ENCODE measurements at places on chromosomes 2 and 18.

DNA sequence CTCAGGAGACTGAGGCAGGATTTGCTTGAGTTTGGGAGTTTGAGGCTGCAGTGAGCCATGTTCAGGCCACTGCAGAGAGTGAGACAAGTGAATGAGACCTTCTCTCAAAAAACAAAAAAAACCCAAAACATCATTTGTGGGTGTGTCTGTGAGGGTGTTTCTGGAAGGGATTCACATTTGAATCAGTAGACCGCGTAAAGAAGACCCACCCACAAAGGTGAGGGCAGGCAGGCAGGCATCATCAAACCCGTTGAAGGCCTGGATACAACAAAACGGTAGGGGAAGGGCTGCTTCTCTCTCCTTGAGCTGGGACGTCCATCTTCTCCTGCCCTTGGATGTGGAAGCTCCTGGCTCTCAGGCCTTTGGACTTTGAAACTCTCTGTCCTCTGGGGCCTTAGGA, 25.4 kb downstream of the CDKL4 start:
- no peak for DNase-seq

DNA sequence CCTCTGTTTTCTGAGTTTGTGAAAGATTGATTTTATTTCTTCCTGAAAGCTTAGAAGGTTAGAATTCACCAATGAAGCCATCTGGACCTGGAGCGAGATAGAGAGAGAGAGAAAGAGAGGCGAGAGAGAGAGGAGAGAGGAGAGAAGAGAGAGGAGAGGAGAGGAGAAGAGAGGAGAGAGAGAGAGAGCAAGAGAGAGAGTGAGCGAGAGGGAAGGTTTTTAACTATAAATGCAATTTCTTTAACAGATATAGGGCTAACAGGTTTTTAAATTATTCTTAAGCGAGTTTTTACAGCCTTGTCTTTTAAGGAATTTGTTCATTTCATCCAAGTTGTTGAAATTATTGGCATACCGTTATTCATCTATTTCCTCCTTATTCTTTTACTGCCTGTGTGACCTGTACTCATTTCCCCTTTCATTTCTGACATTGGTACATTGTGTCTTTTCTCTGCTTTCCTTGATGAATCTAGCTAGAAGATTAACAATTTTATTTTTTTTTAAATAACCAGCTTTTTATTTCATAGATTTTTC, 56.1 kb downstream of the BABAM2 start:
- no peak for DNase-seq

- no peak for DNase-seq
Measured at GRCh38 chr2:78989051-78989450, 36.5 kb upstream of the REG3G start.

DNA sequence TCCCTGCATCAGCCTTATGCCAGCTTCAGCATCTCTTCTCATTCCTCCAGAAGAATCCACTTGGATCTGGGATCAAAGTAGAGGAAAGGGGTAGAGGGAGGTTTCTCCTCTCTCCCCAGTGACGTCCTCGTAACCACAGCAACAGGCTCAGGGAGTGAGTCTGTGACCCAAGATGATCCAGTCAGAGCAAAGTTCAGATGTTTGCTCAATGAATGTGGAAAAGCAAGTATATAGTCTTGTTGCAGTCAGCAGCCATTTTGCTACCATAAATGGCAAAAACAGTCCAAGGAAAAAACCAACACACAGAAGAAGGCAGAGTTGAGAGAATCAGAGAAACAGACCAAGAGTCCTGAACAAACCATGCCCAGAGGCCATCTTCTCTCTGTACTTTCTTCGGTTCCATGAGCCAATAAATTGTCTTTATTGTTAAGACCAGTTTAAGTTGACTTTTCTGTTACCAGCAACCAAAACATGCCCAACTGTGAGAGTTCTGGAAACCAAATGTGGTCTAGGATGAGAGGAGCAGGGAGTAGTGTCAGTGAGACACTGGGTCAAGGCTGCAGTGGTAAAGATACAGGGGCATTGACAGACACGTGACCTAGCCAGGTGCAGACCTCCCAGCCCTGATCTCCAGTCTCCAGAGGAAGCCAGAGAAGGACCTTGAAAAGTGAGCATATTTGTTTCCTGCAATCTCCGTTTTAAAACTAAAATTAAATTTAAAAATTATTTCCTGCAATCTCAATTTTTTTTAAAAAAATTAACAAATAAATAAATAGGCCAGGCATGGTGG, 3.2 kb upstream of the CXCR1 start:
- no peak for DNase-seq

- no peak for DNase-seq
Measured at GRCh38 chr2:168212866-168213265, 34.5 kb downstream of the STK39 start.

- DNase-seq: no peak
Measured at GRCh38 chr2:233079953-233080835, 20.1 kb downstream of the INPP5D start.

DNA sequence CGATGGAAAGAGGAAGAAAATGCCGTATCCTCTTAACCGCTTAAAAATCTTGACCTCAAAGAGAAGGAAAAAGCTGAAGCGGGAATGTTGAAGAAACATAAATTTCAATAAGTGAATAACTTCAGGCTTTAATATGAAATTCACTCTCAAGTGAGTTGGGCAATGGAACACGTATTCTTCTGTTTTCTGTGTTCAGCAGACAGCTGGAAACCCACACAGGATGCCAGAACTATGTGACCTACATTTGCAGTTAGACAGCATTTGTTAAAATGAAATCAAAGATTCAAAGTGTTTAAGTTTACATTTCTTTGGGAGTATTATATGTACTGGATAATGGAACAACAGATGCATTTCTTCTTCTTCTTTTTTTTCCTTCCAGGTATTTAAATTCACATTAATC, 80.5 kb upstream of the SPATS2L start:
- no peak for DNase-seq

DNA sequence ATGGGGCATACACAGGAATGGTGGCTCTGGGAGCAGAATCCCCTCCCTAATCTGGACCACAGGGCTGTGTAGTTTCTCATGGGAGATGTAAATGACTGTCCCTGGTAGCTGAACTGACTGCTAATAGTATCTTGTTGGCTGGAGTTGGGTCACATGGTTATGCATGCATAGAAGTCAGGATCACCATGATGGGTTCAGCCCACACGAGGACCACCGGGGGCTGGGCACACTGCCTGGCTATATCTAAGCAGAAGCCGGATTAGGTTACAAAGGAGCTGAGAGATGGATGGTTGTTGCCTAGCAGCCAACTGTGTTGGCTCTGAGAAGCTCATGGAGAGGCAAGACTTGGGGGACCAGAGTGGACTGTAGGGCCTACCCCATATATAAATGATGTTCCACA, 6.7 kb upstream of the MAP3K2 start:
- no peak for DNase-seq

DNA sequence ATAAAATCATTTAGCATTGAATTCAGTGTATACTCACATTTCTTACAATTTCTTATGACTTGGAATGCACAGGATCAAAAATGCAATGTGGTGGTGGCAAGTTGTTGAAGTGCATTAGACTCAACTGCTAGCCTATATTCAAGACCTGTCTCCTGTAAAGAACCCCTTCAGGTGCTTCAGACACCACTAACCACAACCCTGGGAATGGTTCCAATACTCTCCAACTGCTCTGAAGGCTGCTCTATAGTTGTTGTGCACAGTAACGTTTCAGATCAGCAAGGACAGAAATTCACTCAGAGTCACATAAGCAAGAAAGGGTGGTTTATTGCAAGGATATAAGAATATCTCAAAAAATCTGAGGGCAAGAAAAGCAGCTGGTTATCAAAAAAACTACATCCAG, 6.5 kb downstream of the GKN1 start:
- DNase-seq: no peak

GRCh38 chr18:59915606-59916005, 15.8 kb downstream of the PMAIP1 start:
- no peak for DNase-seq
